ENCODE measurements at places on chromosomes 6 and 20. TPM values are rescaled to one million over a fixed set of nuclear protein-coding genes. Genes with fewer than 3 reads are reported as not detected.

Gene KCNQ2
- total RNA-seq, result not detected

Gene FAM50B
- total RNA-seq, result 8.5 TPM

Gene POLH
- total RNA-seq, result 16.8 TPM

Gene XKR7
- not detected for total RNA-seq

Gene CTCFL
- not detected for total RNA-seq

Gene HLA-C
- total RNA-seq, result 237 TPM

Gene ZKSCAN3
- 3.6 TPM for total RNA-seq

Gene PRR18
- not detected for total RNA-seq

Gene OPN5
- total RNA-seq, result not detected

Gene KIAA0408
- total RNA-seq, result 4.6 TPM

Gene RBM12
- 29.3 TPM for total RNA-seq

Gene COX4I2
- total RNA-seq, result not detected

Gene GNMT
- not detected for total RNA-seq

Gene RAET1L
- not detected for total RNA-seq

Gene LTB
- total RNA-seq, result not detected

Gene PAX1
- not detected for total RNA-seq

Gene BANF2
- not detected for total RNA-seq

Gene CHRNA4
- total RNA-seq, result 0.05 TPM

Gene HRH3
- total RNA-seq, result not detected

Gene CAP2
- total RNA-seq, result 0.49 TPM

Gene FAM83C
- not detected for total RNA-seq

Gene WFDC10B
- total RNA-seq, result not detected

Gene CALHM4
- total RNA-seq, result not detected

Gene DNMT3B
- 0.37 TPM for total RNA-seq

Gene SLC13A3
- 2.5 TPM for total RNA-seq

Gene SPTLC3
- total RNA-seq, result 13.9 TPM

Gene PGM3
- total RNA-seq, result 54.7 TPM

Gene PTGIS
- 33.8 TPM for total RNA-seq

Gene KIF16B
- 5.6 TPM for total RNA-seq

Gene SLC26A8
- not detected for total RNA-seq

Gene RIMS4
- total RNA-seq, result 0.24 TPM

Gene TUBB2B
- not detected for total RNA-seq

Gene FILIP1
- total RNA-seq, result 1.1 TPM

Gene ZNF341
- 1.4 TPM for total RNA-seq

Gene KIF6
- total RNA-seq, result 0.31 TPM

Gene GPX5
- total RNA-seq, result not detected

Gene DLK2
- total RNA-seq, result not detected

Gene VNN1
- total RNA-seq, result 0.06 TPM

Gene KCNK5
- total RNA-seq, result not detected

Measured in cardiac ventricle fibroblast (primary cell).